ENCODE measurements at places on chromosomes 2 and 18.

DNA sequence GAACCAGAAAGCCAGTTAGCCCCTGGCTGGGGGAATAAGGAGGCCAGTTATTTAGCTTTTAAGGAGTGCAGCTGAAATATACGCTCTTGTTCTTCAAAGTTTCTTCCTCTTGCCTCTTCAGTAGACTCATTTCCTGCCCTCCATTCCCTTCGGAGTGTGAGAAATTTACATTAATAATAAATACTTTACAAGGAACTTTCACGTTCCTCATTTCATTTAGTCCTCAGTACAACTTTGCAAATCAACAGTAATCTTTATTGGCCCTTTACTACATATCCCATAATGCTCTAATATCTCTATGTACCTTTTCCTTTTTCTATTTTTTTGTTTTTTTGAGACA, 15.6 kb downstream of the PLCD4 start:
- no peak overlapping the region for H3K4me3 ChIP-seq
- H3K4me1 ChIP-seq = no peaks in the 10 kb centered on the region
- no peaks in the 10 kb centered on the region for H3K36me3 ChIP-seq

DNA sequence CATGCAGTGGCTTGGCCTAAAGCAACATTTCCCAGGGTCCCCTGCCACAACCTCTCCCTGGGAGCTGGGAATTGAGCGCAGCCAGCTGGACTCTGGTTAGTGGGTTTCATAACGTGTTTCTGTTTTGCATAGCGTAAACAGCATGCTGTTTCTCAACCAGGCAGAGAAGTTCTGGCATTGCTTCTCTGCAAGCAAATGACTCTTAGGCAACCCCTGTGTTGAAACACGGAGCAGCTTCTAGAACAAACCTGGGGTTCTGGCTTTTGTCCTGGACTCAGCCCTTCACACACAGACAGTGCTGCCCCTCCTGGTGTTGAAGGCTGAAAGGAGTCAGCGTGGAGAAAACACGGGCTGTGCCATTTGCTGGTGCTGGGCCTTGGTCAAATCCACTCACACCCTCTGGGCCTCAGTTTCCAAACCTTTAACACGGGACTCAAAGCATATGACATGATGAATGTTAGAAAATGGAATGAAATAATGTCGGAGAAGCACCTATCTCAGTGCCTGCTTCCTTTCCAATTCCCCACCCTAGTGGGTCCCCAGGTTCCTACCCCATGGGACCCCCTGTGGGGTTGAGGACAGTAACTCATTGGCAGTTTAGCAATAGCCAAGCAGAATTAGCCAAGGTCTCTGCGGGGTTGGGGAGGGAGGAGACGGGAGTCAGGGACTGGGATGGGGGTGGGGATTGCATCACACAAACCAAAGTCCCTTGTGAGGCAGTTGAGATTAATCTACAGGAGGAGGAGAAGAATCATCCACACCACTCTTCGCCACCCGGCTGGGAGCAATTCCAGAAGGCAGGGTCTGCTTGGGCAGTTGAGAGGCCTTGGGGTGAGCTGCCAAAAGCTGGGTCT, 30.2 kb upstream of the IL1R2 start:
- H3K27ac ChIP-seq = no peak overlapping the region
- H3K4me1 ChIP-seq = no peaks in the 10 kb centered on the region
- no peak for DNase-seq
- no peak overlapping the region for H3K4me3 ChIP-seq
- no peaks in the 10 kb centered on the region for H3K36me3 ChIP-seq
- H3K27me3 ChIP-seq = no peaks in the 10 kb centered on the region

DNA sequence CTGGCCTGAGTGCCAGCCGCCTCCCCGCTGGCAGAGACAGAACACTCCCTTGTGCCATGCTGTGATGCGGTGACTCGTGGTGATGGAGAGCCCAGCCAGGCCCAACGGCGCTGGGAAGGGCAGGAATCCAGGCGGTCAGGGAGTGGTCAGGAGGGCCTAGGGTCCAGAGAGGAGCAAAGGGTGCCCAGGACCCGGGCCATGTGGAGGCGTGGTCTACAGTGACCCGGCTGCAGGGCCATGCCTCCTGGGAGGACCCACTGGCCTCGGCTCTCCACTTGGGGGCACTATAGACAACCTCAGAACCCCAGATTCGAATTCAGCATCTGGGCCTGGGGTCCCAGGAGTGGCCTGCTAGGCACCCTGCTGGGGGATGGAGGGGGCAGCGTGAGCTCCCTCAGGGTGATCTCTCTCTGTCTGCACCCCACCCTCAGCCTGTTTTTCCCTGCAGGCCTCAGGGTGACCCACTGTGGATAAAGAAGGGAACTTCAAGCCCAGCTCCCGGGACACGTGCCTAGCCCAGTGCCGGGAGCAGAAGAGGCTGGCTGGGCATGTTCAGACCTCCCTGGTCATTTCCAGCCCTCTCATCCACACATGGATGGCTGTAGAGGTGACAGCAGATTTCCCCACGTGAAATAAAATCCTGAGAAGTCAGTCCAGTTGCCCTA, 13.0 kb downstream of the AMER3 start:
- peaks cover 2% of the 10 kb centered on the region for H3K27me3 ChIP-seq
- DNase-seq = no peak
- no peak overlapping the region for H3K27ac ChIP-seq
- no peak overlapping the region for H3K4me3 ChIP-seq

DNA sequence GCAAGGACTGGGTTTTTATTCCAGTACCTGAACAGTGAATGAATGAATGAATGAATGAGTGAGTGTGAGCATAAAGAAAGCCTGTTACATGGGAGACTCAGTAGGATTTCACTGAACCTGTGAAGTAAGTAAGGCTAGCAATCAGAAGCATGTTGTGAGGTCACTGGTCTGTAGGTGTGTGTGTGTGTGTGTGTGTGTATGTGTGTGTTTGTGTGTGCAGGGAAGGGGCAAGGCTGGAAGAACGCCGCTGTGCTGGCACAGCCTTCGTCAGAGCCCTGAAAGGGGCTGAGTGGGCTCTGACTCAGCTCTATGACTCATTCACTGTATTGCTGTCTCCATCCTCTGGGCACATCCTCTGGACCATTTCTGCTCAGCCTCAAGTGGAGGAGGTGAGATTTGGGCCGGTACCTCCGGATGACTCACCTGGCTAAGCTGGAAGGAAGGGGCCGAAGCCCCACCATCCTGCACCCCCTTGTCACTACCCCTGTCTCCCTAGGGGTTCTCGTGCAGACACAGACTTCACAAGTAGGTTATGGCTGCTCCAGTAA, 51.4 kb upstream of the MRPL33 start:
- DNase-seq = no peak
- no peak overlapping the region for H3K27ac ChIP-seq
- H3K4me3 ChIP-seq = no peak overlapping the region
- H3K4me1 ChIP-seq = peaks cover 14% of the 10 kb centered on the region
- H3K36me3 ChIP-seq = no peaks in the 10 kb centered on the region
- H3K27me3 ChIP-seq = peaks cover 23% of the 10 kb centered on the region

Data from neural crest cell (in vitro differentiated cells).